Cerebellum (tissue), 4 donors: ENCODE measurements at places on chromosomes 7 and 10. TPM values are rescaled to one million over a fixed set of nuclear protein-coding genes. Genes with fewer than 3 reads are reported as not detected.

DNA sequence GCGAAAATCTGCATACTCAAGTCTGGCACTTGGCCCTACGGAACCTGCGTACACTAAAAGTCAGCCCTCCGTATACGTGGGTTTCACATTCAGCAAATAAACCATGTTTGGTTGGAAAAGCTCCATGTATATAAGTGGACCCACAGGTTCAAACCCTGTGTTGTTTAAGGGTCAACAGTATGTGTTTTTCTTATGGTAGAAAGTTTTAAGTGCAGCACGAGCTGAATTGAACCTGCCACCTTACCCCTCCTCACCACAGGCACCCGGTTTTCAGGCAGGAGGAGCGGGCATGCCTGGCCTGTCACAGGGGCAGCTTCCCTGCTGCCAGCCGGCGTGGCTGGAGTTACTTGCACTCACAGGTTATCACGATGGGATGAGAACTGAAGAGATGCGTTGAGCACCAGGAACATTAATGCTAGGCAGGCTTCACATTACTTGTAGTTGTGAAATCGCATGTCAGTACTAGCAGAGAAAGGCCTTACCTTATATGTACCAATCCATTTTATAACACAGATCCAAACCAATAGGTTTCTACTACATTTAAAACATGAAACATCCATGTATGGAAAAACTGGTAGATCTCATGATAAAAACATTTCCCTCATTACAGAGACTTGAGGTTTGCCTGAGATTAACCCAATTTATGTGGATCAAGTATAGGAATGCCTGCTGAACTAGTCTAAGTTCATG, 12.9 kb downstream of the INSIG1 start:
- DNase-seq, result no peak

DNA sequence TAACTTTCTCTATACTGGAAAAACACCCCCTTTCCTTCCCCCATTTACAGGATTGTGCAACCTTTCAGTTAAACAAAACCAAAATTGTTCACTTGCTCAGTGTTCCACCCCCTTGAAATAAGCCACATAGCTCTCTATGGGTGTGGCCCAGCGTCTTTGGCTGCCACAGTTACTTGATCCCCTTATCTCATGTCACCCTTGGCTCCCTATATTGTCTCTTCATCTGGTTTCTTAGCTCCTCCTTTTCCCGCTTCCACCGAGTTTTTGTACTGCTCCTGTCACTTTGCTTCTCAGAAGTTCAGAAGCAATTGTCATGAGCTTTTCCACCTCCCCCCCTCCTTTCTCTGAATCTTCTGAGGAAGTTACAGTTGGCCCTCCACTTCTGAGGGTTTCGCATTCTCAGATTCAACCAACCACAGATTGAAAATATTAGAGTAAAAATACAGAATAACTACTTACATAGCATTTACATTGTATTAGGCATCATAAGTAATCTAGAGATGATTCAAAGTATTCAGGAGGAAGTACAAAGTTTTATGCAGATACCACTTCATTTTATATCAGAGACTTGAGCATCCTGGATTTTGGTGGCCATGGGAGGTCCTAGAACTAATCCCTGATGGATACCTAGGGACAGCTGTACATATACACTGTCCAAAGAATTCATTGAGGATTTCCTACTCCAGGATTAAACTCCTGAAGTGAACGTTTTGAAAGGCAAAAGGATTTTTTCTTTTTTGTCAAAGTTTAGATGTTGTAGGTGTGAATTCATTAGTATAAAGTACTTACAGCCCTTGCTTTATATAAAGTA, 60.4 kb downstream of the ADD3 start:
- no peak for DNase-seq

DNA sequence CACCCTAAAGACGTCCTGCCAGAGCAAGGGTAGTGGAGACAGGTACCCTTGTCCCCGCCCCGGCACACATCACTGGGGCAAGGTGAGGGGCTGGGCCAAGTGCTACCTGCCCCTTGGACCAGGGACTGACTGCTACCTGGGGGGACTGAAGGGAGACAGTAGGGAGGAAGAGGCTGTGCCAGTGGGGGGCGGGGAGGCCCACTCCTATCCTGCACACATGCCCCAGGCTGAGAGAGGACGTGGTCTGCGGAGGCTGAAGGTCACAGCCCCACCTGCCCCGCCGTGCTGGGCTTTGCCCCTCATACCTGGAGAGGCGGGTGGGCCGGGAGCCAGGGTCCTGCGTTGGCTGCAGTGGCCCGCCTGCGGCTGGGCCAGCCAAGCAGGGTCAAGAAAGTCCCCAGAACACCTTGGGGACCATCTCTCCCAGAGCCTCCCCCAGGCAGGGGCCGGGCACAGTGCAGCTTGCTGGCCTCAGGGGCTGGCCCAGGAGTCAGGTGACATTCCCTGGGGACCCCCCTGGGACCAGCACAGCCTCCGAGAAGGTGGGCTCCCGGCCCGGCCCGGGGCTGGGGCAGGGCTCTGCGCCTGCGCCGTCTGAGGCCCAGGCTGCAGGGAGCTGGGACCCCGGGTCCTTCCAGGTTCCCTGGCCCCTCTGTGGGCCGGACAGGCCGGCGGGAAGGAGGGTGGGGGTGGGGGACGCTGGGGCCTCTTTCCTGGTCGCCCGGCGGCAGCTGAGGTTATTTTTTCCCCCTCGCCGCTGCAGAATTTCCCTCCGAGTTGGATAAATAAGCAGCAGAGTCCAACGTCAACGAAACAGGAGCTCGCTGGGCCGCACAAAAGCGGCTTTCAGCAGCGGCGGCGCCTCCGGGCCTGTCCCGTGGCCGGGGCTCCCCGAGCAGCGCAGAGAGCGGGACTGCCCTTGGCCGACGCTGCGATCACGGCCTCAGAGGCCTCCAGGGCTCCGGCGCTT, 9.8 kb upstream of the FZD9 start:
- no peak for DNase-seq

DNA sequence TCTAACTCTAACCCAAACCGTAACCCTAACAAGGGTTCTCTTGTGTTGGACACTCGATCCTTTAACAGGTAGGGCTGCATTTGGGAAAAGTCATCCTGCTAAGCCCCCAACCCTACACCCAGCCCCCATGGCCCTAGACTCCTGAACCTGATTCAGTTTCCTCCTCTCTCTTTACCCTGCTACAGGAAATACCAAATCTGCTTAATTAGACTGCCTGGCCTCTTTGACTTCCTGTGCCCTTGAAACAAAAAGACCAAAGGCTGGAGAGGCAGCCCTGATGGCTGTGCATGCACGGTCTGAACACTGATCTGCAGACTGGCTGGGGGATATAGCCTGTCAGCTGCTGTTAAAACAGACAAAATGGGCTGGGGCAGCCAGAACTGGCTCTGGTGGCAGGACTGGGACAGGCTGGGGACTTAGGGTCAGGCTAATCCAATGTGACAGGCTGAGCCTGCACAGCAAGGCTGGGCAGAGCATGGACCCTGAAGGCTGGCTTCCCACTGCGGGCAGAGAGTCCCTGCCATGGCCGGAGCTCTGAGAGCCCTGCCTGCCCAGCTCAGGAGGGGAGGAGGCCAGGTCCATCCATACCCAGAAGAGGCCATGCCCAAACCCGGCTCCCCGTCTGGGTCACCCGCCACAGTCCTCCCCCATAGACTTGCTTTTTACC, 51.0 kb upstream of the MSMB start:
- DNase-seq, result no peak

- no peak for DNase-seq
Measured at GRCh38 chr7:5360971-5361370, 62.7 kb downstream of the TNRC18 start.

GRCh38 chr7:104878577-104878976, 135.4 kb upstream of the KMT2E start:
- no peak for DNase-seq

DNA sequence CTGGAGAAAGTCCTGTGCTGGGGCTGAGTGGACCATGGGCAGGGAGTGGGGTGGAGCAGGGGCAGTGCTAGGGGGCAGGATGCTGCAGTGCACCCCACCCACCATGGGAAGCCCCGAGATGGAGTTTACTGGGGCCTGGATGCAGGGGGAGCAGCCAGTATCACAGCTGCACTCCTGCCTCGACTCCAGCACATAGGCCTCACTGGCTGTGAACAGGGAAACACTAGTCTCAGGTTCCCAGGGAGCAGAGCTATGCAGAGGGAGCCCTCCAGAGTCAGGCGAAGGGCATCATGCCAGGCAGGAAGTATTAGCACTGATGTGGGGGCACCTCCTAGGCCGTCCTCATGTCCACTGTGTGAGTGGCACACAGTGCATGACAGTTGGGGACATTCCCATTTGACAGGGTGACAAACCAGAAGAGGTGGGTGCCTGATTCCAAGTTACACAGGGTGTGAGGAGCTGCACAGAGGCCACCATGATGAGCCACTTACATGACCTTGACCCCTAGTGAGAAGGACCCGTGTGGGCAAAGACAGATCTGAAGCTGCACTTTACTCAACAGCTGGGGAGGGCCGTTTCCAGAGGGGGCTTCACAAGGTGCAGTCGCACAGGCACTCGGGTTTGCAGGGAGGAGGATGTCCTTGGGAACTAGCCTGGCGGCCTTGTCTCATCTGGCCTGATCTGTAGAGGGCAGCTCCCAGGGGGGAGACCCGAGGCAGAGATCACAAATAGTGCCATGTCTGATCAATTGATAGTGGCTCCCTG, 69.9 kb upstream of the LRRC4 start:
- no peak for DNase-seq

DNA sequence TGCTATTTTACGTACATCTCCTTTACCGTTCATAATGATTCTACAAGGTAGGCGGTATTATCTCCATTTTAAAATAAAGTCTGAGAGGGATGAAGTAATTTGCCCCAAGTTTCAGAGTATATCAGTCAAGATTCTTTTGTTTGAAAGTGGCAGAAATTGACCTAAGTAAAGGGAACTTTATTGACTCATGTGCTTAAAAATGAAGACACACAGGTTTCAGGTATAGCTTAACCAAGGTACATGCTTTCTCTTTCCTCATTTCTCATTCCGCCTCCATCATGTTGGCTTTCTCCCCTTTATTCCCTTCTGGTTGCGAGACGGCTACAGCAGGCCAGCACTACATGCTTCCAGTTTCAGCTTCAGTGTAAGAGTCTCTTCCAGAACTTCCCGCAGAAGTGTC, 77.5 kb downstream of the NOC3L start:
- DNase-seq, result no peak

MMD2 gene
- 5.2 TPM for total RNA-seq

CALCR gene
- total RNA-seq, result 0.45 TPM

HYAL4 gene
- total RNA-seq, result not detected

TRIM50 gene
- total RNA-seq, result not detected

NSUN5 gene
- total RNA-seq, result 12.3 TPM
